ENCODE measurements at places on chromosomes 3 and 15. TPM values are rescaled to one million over a fixed set of nuclear protein-coding genes. Genes with fewer than 3 reads are reported as not detected.

Gene CHST13
- total RNA-seq: 0.12 TPM

Gene ALDH1A2
- total RNA-seq: 120 TPM

Gene LRRC31
- not detected for total RNA-seq

Gene SGO1
- 0.36 TPM for total RNA-seq

Gene PGBD4
- 1.4 TPM for total RNA-seq

Gene CNTN6
- total RNA-seq: not detected

Gene SAMD7
- total RNA-seq: not detected

Gene TUSC7
- not detected for total RNA-seq

Gene PTH1R
- total RNA-seq: 13.4 TPM

Gene SPINT1
- 131 TPM for total RNA-seq

DNA sequence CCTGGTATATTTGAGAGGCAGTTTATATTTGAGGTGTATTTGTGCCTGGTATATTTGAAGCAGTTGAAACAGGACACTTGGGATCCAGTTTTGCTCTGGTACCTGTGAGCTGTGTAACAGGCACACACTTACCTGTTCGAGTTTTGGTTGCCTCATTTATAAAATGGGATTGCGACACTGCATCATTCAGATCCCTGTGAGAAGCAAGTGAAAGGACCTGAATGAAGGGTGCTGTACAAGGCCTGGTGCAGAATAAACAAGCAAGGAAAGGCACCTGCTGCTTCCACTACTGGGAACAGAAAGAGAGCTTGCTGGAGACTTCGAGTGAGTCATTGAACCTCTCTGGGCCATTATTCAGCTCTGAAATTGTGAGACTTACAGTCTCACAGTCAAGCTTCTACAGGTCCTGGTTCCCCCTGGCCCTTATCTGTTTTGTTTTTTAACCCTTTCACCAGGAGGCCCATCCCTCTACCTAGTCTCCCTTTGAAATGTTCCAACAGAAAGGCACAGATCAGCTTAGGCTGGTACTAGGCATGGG, 11.5 kb downstream of the FETUB start:
- H3K27ac ChIP-seq: no peak overlapping the region
- H3K27me3 ChIP-seq: no peaks in the 10 kb centered on the region
- no peaks in the 10 kb centered on the region for H3K36me3 ChIP-seq
- DNase-seq: no peak

- H3K4me1 ChIP-seq: no peaks in the 10 kb centered on the region
- no peaks in the 10 kb centered on the region for H3K36me3 ChIP-seq
- no peak overlapping the region for H3K27ac ChIP-seq
- H3K4me3 ChIP-seq: no peak overlapping the region
Measured at GRCh38 chr3:167777356-167777755, 41.8 kb downstream of the SERPINI1 start.

GRCh38 chr3:161171113-161171512, 50.0 kb upstream of the NMD3 start:
- H3K4me1 ChIP-seq: peaks cover 3% of the 10 kb centered on the region
- no peaks in the 10 kb centered on the region for H3K27me3 ChIP-seq
- H3K36me3 ChIP-seq: no peaks in the 10 kb centered on the region
- peak; percentile 19 for DNase-seq
- no peak overlapping the region for H3K27ac ChIP-seq
- H3K4me3 ChIP-seq: no peak overlapping the region

GRCh38 chr3:89957451-89957850, 850.0 kb downstream of the EPHA3 start:
- no peaks in the 10 kb centered on the region for H3K27me3 ChIP-seq
- no peak overlapping the region for H3K27ac ChIP-seq
- no peak overlapping the region for H3K4me3 ChIP-seq
- no peaks in the 10 kb centered on the region for H3K4me1 ChIP-seq
- DNase-seq: no peak

- no peak overlapping the region for H3K27ac ChIP-seq
- DNase-seq: no peak
- H3K27me3 ChIP-seq: no peaks in the 10 kb centered on the region
- H3K36me3 ChIP-seq: no peaks in the 10 kb centered on the region
- H3K4me3 ChIP-seq: no peak overlapping the region
Measured at GRCh38 chr3:21441821-21442220, 309.2 kb downstream of the ZNF385D start.

DNA sequence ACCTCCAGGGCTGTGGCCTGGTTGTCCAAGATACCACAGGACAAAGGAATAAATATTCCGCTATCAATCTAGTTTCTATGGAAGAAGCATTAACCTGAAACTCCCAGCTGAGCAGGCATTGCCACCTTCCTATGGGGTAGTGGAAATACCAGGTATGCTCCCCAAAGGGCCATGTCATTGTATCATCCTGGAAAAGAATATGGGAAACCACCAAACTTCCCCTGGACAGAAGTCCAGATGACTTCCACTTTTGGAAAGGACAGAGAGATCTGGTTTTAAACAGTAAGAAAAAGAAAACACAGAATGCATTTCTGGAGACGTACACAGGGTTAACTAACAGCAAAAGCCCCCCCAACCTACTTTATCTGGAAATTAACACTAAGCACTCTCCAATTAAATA, 100.2 kb downstream of the RFTN1 start:
- H3K4me3 ChIP-seq: no peak overlapping the region
- no peak for DNase-seq
- H3K27ac ChIP-seq: no peak overlapping the region
- H3K36me3 ChIP-seq: no peaks in the 10 kb centered on the region

DNA sequence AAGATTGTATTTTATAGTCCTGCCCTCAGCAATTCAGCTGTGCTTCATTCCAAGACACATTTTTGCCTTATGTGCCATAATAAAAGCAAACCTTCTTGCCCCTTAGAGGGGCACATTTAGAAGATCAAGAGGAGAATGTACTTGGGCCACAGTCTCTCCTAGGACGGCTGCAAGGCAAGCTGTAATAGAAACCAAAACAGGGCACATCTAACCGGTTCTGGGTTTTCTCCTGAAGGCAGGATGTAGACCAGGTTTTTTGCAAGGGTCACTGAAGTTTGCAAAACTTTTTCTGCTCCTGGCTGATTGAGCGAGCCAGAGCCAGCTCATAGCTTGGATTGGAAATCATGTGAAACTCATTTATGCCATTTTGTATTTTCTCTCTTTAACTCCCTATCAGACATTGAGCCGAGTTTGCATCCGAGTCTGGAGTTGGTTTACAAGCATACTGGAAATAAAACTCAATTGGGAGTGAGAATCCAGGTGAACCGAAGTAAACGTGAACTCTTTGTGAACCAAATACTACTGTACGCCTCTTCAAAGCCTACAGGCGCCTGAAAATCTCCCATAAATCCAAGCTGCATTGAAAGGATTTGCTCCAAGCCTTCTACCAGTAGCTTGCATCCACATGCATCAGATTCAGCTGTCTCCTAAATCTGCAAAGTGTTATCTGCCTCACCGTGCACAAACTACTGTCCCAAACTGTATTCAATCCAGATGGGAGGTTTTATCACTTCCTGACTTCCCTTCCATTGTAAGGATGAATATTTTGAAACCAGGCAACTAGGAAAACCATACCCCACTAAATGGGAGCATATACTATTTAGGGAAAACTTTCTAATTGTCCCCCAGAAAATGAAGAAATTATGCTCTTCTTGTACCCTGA, 60.9 kb upstream of the TSC22D2 start:
- no peak overlapping the region for H3K4me3 ChIP-seq
- no peaks in the 10 kb centered on the region for H3K4me1 ChIP-seq
- DNase-seq: no peak
- H3K27ac ChIP-seq: no peak overlapping the region

DNA sequence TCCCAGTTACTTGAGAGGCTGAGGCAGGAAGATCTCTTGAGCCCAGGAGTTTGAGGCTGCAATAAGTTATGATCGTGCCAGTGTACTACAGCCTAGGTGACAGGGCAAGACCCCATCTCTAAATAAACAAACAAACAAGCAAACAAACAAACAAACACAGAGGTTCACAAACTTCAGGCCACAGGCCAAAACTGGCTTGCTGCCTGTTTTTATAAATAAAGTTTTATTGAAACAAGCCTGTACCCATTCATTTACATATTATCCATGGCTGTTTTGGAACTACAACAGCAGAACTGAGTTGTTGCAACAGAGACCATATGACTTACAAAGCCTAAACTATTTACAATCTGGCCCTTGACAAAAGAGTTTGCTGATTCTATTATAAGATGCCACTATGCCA, 6.5 kb downstream of the DYNC1LI1 start:
- no peaks in the 10 kb centered on the region for H3K36me3 ChIP-seq
- H3K4me1 ChIP-seq: peaks cover 5% of the 10 kb centered on the region
- H3K4me3 ChIP-seq: no peak overlapping the region
- DNase-seq: no peak

DNA sequence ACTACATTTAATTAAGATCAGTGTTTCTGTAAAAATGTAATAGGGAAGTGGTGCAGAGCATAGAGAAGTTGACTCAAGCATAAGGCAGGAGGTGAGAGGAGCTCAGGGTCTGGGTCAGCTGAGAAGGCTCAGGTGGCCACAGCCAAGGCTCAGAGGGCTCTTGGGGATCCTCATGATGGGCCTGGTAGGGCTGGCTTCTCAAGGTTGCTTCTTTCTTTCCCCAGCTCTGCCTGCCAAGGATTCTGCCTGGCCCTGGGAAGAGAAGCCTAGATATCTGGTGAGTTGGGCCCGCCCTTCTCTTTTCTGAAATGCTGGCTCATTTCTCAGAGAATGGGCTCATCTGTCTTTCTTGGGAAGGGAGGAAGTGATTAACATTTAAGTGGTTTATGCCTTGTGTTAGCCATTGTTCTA, 6.5 kb downstream of the ZNF589 start:
- H3K27ac ChIP-seq: no peak overlapping the region
- DNase-seq: no peak
- H3K36me3 ChIP-seq: no peaks in the 10 kb centered on the region
- no peaks in the 10 kb centered on the region for H3K27me3 ChIP-seq

- H3K4me3 ChIP-seq: no peak overlapping the region
- H3K27me3 ChIP-seq: no peaks in the 10 kb centered on the region
- H3K27ac ChIP-seq: no peak overlapping the region
- no peaks in the 10 kb centered on the region for H3K36me3 ChIP-seq
- DNase-seq: no peak
Measured at GRCh38 chr3:138222131-138222941, 35.2 kb downstream of the ARMC8 start.

DNA sequence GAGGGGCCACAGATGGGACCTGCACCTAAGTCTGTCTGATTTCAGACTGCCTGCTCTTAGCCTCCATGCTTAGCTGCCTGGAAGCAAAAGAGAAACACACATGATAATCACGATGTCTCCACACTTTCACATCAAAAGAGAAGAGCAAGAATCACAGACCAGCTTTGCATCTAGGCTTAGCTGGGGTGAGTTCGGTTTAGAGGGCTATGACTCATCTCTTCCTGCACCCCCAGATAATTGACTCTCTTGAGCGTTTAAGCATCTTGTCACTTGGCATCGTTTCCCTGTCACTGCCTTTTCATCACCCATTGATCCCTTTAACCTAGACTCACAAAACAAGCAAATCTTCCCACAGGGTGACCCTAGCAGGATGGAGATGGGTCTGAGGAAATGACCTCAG, 124.0 kb downstream of the NTRK3 start:
- H3K4me1 ChIP-seq: no peaks in the 10 kb centered on the region
- H3K27ac ChIP-seq: no peak overlapping the region
- no peak for DNase-seq
- no peaks in the 10 kb centered on the region for H3K36me3 ChIP-seq
- no peaks in the 10 kb centered on the region for H3K27me3 ChIP-seq

DNA sequence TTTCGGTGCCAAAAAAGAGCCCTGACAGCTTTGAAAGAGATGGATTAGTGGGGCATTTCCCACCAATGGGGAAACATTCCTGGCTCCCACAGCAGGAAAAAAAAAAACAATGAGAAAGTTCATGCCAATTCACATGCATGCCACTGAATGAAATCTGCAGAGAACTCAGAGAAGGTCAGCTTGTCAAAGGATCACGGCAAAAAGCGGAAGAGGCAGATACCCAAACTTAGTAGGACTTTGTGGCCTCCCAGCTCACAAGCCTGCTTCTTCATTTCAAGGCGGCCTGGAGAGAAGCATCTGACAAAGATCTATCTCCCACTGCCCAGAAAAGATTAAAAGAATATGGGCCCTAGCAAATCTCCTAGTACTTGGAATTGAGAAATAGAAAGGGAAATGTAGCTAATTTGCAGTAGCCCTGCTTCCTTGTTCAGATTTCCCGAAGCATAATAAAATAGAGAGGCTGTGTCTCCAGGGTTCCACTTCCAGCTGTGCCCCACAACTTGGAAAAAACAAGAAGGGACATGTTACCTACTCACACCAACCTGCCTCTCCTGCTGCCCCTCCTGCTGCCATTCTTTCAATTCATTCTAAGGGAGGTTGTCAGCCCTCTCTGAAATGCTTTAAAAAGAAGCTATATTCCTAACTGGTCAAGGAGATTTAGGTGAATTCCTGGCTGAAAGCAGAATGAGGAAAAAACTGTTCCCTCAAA, 170.4 kb downstream of the FHIT start:
- no peak overlapping the region for H3K4me3 ChIP-seq
- H3K36me3 ChIP-seq: no peaks in the 10 kb centered on the region
- H3K27ac ChIP-seq: no peak overlapping the region
- no peaks in the 10 kb centered on the region for H3K27me3 ChIP-seq

DNA sequence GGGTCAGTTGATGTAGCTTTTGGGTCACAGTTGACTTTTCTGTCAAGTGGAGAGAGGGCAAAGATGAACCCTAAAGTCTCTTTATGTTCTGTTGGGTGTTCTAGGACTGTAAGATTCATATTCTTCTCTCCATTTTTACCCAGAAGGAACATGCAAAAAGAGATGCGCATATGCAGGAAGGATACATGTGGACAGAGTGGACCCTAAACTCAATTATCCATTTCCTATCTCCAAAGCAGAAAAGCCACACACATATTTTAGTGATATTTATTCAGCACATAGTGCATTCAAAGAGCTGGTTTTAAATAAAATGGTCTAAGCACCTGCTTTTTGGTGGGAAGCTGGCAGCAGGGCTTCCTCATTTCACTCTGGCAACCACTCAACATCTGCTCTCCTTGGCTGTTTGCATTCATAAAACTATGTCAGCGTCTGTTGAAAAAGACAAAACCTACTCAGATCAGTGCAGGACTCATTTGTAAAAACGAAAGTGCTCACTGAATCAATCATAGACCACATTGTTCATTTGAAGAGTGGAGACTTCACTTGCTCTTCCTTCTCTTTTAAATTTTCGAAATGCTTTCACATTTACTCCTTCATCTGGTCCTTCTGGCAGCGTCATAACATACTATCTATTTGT, 96.6 kb downstream of the SEMA6D start:
- no peaks in the 10 kb centered on the region for H3K36me3 ChIP-seq
- H3K27me3 ChIP-seq: no peaks in the 10 kb centered on the region
- no peak overlapping the region for H3K27ac ChIP-seq
- no peak overlapping the region for H3K4me3 ChIP-seq

- H3K4me1 ChIP-seq: no peaks in the 10 kb centered on the region
- H3K36me3 ChIP-seq: no peaks in the 10 kb centered on the region
- DNase-seq: peak; percentile 2
- H3K27ac ChIP-seq: no peak overlapping the region
Measured at GRCh38 chr3:195794708-195795107, 17.0 kb downstream of the MUC4 start.
